Stimulated activated naive CD4-positive, alpha-beta T cell treated with Interleukin-2 at 50 U/mL for 16 hours (primary cell): ENCODE measurements at places on chromosomes 7 and 10.

DNA sequence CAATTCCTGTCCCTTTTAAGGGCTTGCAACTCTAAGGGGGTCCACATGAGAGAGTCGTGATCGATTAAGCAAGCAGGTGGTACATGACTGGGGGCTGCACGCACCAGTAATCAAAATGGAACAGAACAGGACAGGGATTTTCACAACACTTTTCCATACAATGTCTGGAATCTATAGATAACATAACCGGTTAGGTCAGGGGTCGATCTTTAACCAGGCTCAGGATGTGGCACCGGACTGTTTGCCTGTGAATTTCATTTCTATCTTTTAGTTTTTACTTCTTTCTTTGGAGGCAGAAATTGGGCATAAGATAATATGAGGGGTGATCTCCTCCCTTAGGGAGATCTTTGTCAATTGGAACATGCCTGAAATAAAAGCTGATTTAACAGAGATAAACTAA is 370.1 kb downstream of the IPMK start:
- DNase-seq, result no peak

- DNase-seq, result no peak
Measured at GRCh38 chr7:17239683-17240521, 58.5 kb upstream of the AHR start.

DNA sequence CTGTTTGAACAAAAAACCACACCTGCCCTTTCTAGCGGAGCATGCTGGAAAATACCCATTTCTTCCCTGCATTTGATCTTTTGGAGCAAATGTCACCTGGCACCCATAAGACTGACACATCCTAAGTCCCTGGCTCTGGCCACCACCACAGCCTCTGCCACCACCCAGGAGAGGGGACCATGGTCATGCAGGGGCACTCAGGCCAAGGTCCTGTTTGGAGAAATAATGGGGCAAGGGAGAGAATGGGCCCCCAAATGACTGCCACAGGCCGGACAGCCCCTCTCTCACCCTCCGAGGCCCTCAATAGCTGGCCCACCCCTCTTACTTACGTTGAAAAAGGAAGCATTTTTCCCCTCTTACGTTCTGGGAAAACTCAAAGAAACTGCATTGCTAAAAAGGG is 35.4 kb downstream of the RGS10 start:
- no peak for DNase-seq

DNA sequence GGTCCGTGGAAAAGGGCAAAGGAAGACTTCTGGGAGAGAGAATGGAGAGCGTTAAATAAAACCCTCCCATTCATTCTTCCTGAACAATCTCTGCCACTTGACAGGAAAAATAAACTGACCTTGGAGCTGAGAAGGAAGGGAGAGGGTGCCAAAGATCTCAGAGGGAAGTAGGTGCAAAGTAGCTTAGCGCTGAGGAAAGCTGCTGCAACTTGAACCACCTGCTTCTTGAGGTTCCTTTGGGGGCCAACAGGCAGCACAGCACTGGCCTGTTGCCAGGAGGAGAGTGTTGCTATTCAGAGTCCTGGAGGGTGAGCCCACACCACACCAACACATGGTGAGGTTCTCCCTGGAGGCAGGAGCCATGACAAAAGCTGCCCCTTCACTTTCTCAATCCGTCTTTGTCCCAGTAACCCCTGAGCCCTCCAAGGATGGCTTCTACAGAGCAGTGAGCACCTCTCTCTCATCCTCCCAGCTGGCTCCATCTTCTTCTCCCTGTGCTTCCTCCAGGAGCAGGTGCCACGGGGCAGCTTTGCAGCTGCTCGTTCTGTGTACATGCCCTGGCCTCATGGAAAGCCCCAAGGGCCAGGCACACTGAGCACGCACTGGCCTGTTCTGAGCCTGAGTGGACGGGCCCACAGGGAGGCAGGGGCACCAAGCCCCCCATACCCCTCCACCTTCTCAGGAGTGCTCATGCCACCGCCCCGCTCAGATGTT is 101.3 kb downstream of the STRA8 start:
- no peak for DNase-seq

DNA sequence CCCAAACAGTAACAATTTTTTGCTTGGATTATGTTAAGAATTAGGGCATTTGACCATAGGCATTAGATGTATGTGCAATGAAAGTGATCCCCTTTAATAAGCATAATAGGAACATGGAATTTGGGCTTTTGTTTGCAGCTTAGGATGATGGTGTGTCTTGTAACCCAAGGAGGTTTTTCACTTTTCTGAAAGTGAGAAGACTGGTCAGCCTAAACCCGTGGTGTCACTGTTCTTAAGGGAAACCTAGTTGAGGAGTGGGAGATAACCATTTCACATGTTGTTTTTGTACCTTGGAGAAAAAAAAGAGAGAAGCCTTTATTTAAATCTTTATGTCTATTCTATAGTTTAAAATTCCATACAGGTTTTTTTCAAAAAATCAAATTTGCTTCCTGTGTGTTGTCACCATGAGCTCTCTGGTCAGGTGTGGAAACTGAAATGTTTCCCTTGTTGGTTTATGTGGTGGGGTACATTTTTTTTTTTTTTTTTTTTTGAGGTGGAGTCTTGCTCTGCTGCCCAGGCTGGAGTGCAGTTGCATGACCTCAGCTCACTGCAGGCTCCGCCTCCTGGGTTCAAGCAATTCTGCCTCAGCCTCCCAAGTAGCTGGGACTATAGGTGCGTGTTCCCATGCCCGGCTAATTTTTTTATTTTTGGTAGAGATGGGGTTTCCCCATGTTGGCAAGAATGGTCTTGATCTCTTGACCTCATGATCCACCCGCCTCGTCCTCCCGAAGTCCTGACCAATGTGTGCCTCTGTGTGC is 7.7 kb downstream of the CCM2 start:
- no peak for DNase-seq

- no peak for DNase-seq
Measured at GRCh38 chr10:78316451-78316931, 282.8 kb downstream of the RPS24 start.

DNA sequence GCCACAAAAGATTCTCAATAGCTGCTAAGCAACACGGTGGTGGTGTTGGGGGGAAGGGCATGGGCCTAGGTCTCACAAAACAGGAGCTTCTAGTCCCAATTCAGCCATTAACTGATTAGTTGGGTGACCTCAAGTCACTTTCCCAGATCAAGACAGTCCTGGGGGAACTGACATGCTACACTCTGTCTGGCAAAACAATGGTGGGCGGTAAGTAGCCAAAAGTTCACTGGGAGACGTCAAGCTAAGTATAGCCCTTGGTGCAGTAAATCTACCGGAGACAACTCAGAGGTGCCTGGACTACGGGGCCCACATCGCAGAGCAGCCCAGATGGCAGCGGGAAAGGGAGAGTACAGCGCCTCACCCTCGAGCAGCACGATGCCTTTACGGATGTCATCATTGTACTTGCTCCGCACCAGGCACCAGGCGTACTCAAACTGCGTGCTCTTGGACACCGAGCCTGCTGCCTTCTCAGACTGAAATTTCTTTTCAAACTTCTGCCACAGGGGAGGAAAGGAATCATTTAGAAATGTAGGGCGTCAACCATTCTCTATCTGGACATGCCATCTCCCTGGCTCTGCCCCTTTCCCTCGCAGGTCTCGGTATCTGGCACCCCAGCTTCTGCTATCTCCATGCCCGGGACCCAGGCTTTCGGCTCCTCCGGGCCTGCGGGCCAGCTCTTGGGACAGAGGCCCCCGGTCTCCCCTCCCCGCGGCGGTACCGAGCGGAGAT is 1.1 kb downstream of the FIS1 start:
- DNase-seq, result no peak

DNA sequence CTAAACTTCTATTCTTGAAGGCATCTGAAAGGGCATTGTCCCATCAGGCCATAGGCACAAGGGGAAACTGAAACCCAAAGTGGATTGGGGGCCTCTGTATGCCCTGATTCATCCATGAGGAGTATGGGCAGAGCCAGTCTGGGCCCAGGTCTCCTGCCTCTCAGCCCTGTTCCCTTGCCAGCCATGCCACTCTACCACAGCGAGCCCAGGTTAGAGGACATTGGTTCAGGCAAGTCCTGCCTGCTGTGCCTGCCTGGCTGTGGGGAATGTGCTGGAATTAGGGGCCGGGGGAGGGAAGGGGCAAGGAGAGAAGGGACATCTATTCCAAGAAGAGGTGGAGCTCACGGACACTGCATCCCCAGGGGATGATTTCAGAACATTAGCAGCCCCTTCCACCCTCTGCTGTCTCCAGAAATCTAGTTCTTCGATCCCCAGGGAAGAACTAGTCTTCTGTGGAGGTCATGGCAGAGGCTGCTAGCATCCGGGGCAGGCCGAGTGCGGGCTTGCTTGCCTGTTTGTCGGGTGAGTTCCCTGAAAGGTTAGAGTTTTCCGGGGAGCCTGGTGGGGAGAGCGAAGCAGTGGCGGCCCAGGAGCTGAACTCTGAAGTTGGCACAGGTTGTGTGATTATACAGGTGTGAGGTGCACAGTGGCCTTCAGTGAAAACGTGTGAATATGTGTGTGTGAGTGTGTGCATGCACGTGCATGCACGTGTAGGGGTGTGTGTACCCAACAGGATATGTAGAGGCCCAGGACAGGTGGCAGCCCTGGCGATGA is 37.8 kb downstream of the TBATA start:
- no peak for DNase-seq

DNA sequence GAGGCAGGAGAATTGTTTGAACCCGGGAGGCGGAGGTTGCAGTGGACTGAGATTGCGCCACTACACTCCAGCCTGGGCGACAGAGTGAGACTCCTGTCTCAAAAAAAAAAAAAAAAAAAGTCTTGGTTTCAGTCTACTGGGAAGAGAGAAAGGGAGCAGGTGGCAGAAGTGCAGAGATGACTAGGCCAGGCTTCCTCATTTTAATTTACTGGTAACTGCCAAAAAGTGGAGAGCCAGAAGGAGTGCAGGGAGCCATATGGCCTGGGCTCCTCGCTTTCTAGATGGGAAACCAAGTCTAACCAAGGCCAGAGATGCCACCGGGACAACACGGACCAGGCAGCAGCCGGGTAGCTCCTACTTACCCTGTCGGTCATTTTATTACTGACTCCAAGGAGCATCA is 12.2 kb downstream of the SEPHS1 start:
- DNase-seq, result no peak

DNA sequence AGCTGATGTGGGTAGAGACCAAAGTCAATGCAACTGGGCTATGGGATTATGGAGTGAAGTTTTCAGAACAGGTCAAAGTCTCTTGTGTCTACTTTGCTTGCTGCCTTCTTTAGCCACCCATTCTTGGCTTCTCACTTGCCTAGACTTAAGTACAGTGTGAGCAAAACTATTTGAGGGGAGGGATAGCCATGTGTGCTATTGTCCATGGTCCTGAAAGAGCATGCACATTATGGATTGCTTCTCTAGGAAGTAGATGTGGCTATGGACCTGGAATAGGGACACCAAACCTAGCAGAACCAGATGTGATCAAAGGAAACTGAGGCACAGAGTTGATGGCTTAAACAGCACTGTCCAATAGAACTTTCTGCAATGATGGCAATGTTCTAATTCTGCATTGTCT is 81.9 kb upstream of the ZNF800 start:
- DNase-seq, result no peak

- no peak for DNase-seq
Measured at GRCh38 chr10:124599588-124600050, 138.0 kb downstream of the LHPP start.

GRCh38 chr10:11286261-11286852 is 268.7 kb downstream of the CELF2 start:
- DNase-seq, result no peak

DNA sequence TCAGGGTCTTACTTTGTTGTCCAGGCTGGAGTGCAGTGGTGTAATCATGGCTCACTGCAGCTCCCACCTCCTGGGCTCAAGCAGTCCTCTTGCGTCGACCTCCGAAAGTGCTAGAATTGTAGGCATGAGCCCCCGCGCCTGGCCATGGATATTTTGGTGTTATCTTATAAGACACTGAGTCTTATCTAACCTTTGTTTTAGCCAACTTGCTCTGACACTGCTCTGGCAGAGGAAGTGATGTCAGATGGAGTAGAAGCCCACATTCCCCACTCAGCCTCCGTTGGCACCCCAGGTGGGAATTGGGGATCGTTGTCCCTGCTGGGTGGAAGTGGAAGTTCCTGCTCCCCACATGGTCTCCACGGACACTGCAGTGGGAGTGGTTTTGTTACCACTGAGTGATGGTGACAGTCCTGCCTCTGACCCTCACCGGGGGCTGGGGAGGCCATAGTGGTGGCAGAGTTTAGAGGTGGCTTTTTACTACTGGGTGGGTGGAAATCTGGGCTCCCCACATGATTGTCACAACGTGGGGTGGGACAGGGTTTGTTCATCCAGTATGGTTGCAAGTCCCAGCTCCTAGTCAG is 98.9 kb downstream of the ANKRD61 start:
- DNase-seq, result no peak

- no peak for DNase-seq
Measured at GRCh38 chr10:93095225-93095624, 21.5 kb downstream of the CYP26A1 start.

DNA sequence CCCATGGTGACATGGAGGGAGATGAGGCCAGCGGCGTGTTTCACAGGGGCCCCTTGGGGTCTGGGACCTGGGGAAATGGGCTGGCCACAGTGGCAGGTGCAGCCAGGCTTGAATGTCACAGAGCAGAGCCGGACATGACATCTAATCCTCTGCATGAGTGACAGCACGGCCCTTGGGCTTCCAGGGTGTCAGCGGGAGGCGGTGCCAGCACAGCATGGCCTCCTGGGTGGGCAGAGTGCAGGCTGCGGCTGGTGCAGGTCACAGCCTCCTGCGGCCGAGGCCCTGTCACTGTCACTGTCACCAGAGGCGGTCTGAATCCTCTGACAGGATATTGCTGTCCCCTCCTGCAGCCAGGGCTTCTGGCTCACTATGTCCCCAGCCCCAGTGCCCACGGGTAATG is 18.2 kb downstream of the BHLHA15 start:
- DNase-seq, result no peak

GRCh38 chr7:74030861-74031260 is 2.9 kb downstream of the ELN start:
- DNase-seq, result no peak

GRCh38 chr10:18608596-18608995 is 42.8 kb downstream of the NSUN6 start:
- DNase-seq, result no peak

DNA sequence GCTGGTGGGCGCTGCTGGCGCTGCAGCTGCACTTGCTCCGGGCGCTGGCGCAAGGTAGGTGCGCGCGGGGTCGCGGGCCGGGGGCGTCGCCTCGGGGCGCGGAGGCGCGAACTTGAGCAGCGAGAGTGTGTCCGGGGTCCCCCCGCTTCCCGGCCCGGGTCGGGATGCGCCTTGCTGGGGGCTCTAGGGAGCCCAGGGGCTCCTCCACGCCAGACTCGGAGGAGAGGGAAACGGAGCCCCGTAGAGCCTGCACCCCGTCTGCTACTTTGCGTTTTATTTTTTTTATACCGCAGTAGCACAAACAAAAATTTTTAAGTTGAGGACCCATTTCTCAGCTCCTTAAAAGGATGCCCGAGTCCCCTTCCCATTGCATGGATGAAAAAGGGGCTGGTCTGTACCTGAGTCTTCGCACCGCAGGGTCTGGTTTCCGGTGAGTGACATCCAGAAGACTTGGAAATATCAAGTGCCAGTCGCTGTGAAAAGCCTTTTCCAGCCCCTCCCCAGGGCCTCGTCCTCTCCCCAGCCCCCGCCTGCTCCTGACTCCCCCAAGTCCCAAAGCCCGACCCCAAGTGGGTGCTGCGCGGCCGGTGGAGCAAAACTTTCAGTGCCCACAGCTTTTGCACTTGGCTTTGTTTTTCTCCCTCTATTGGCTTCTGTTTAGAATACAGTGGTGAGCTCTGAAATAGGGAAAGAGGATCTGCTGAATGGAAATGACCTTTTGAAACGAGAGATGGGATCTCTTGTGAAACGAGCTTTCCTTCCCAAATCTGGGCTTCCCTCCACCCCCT is 973 bp downstream of the SDK1 start:
- DNase-seq, result no peak

GRCh38 chr10:16770670-16771069 is 46.6 kb downstream of the RSU1 start:
- DNase-seq, result no peak
